ENCODE measurements at places on chromosomes 12 and 14.

DNA sequence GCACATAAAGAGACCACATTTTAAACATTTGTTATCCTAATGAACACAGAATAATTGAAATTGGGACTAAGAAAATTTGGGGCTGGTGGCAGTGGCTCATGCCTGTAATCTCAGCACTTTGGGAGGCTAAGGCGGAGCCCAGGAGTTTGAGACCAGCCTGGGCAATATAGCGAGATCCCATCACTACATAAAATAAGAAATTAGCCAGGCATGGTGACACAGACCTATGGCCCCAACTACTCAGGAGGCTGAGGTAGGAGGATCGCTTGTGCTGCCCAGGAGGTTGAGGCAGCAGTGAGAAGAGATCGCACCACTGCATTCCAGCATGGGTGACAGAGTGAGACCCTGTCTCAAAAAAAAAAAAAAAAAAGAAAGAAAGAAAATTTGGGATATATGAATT lies 59.7 kb downstream of the CPM start:
- no peak for DNase-seq

DNA sequence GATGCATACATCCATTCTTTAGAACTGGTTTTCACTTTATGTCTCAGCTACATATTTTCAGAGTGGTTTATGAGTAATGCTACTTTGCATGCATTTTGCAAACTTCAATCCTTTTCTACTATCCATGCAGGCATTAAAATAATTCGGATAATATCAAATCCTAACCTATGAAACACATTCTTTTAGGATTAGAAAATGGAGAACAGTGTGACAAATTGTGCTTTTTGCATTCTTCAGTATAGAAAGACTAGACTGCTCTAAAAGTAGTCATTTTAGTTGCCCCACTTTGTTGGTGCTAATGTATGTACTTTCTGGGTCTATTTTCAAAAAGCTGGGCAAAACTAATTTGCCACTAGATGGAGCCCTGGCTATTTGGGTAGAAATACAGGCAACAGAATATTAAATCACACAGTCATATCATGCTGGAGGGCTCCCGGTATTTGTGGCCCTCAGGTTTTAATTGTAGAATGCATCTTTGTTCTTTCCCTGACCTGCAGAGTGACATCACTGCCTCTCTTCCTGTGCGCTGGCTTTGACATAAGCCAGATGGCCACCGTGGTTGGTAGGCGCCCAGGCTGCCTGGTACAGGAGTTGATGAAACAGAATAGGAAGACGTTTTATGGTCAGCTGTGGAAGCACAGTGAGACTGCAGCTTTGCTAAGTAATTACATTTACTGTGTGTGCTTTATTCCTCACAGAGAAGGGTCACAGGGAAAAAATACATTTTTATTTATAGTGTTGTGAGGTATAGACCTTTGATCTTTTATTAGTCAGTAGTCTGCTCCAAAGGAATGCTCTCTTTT lies 28.1 kb downstream of the MSRB3 start:
- DNase-seq: peak; percentile 98

- no peak for DNase-seq
Measured at GRCh38 chr14:65299826-65300225, 112.7 kb upstream of the FUT8 start.

GRCh38 chr14:21241218-21241819 lies 27.9 kb downstream of the HNRNPC start:
- no peak for DNase-seq

GRCh38 chr14:54207476-54208462 lies 189.0 kb upstream of the CDKN3 start:
- DNase-seq: no peak

DNA sequence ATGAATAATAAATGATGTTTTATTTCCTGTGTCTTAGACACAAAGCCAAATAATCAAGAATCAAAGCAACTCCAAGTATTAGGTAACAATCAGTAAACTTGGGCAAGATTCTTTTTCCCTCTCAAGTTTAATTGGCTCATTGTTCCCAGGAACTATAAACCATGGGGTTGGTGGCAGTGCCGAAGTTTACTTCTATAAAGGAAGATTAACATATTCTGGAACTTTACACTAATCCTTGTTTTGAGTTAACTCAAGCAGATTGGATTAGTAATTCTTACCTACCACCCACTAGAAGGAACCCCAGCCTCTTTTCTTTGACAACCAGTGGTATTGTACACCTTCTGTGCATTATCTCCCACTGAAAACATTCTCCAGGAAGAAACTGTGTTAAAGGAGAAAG lies 197.1 kb downstream of the EXOC5 start:
- no peak for DNase-seq

GRCh38 chr12:39627914-39628313 lies 8.3 kb upstream of the ABCD2 start:
- no peak for DNase-seq

DNA sequence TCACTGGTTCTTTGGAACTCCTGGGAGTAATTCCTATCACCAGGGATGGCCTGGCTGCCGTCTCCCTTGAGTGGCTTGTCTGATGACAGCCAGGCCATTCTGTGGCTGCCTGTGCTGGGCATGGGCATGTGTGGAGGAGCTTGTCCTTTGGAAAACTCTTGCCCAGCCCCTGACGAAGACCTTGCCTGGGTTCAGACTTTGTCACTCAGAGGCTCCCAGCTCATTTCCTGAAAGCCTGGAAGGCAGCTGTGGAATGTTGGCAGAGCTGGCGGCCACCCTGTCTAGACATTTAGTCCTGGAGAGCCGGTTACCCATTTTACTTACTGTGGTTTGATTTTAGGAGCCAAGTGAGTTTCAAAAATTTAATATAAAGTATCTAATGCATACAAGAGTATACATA lies 34.0 kb downstream of the TUNAR start:
- no peak for DNase-seq

GRCh38 chr12:107478881-107479280 lies 206.7 kb upstream of the PWP1 start:
- DNase-seq: no peak

DNA sequence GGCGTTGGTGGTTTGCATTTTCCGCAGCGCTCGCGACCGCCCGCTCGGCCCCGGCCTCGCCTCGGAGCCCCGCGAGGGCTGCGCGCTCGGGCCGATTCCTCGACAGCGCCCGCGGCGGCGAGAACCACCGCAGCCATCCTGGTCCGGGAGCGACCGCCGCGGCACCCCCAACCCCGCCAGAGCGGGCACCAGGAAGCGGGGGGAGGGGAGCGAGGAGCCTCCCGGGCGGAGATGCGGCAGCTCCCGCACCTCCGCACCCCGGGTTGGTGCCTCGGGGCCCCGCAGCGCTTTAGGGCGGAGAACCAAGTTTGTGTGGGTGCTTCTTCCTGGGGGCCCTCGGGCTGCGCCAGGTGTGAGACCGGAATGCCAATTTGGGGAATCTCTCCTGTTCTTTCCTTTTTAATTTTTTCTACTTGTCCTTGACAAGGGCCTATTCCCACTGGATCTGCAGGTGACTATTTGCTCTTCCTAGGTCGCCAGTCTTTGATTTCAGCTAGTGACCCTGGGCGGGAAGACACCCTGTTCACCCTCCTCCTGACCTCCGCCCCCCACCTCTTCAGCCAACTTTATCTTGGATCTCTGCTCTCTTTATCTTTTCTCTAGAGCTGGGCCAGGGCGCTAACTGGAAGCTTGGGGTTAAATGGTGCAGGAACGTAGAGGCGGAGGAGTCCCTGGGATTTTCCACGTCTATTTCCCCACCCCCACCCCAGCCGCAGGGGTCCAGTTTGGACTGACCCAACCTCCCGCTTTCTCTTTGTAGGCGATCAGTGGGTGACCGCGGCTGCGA lies at the start of gene SOCS2:
TSS of gene SOCS2 (plus strand) at position 751 of the 787 bp plus-strand sequence. CDS start 223 bp downstream, outside the sequence.
- DNase-seq: peak; percentile 46

DNA sequence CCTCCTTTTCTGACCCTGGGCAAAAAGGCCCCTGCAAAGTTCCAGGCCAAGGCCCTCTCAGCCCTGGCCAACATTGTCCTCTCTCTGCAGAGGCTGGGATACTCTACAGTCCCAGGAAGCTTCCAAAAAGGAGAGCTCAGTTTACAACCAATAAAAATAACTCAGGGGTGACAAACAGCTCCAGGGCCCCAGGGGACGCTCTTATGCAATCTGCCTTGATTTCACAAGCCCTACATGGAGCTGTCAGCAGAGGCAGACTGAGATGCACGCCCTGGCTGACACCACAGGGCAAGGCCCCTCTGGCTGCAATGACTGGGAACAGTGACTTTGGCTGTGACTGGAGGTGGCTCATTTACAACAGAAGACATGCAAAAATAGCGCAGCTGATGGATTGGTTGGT lies 129.0 kb upstream of the MED13L start:
- peak; percentile 25 for DNase-seq

- DNase-seq: peak; percentile 56
Measured at GRCh38 chr14:24430143-24430681, 458 bp downstream of the KHNYN start.

GRCh38 chr12:65123435-65124063 lies 2.4 kb upstream of the WIF1 start:
- DNase-seq: peak; percentile 22

DNA sequence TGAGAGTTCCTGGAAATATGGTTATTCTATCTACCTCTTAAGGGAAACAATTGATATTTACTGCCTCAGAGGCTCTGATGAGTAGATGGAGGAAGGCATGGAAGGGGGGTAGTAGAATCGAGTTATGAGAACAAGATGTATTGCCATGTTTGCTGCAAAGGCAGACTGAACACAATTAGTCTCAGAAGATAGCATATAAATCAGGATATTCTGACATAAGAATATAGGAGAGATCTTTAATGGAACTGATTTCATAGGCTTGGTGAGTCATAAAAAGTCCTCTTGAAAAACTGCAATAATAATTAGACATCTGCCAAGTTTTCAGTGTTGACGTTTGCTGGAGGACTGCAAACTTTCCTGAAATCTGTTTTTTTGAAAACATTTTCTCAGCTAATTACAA lies 636.1 kb downstream of the TMTC2 start:
- peak; percentile 81 for DNase-seq

DNA sequence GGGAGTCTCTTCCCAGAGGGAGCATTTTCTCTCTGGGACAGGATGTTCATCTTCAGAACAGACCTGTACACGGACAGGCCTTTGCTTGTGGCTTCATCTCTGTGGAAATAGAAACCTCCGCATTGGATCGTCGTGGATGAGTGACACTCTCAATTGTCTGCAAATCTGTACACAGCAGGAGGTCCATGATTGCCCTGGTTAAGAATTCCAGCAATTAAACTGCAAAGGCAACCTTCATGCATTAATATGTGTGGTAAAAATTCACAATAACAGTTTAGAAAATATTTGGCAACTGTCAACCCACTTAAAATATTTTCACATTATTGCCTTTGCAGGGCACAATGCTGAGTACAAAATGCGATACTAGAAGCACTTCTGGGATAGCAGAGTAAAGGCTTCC lies 149.8 kb upstream of the SFSWAP start:
- DNase-seq: no peak

GRCh38 chr12:15171012-15171655 lies 50.1 kb downstream of the RERG start:
- DNase-seq: no peak

Measured in SK-N-DZ (cell line).